Amniotic stem cell (primary cell): ENCODE measurements at places on chromosomes 2 and 18.

DNA sequence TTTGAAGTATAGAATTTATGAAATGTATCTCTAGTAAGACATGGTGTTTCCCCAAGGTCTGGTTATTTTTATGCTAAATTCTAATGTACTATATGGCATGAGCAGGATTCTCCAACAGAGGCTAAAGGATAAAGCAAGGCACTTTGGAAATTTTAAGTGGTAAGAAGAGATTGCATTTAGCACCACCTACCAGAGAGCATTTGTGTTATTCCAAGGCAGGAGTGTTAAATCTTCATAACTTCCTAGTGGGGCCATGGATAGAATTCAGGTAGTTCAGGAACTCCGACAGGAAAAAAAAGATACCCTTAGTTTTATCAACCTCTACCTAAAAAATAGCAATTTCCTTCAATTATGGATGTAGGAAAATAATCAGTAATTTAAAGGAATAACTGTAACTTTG lies 497.4 kb upstream of the CRIM1 start:
- no peak for DNase-seq

- DNase-seq: no peak
Measured at GRCh38 chr18:77529492-77530176, 280.0 kb downstream of the GALR1 start.

GRCh38 chr2:179443180-179443579 lies 178.5 kb upstream of the SESTD1 start:
- DNase-seq: no peak

DNA sequence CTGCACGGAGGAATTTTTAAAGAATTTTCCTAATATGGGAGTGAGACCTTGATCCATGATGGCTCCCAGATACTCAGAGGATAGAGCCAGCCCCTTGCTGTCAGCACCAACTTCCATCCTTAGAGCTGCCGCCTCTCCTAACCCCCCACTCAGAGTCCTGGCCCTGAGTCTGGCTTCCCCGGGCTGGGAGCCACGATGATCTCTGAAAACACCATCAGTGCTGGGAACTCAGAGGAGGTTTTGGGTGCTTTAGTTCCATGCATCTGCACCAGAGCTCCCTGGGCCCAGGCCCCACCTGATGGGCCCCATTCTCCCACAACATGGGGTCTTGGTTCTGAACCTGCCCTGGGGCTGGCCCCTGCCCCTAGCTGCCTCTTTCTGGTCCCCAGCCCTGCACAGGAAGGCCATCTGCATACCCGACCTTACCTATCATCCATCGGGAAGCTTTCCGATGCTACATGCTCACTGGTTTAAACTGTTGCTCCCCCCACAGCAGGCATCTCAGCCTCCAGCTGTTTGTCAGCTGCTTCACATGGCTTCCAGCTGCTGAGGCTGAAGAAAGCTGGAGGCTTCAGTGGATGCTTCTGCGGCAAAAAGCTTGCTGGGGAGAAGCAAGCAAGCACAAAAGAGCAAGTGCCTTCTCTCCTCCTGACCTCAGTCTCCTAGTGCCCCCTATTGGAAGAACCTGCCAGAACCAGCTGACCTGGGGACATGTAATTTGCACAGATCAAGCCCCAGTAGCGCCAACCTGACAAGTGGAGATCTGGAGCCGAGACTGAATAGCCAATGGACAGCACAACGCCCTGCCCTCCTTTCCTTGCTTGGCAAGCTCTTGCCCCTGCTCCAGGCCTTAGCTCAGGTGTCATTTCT lies 24.2 kb upstream of the RHOB start:
- DNase-seq: no peak

DNA sequence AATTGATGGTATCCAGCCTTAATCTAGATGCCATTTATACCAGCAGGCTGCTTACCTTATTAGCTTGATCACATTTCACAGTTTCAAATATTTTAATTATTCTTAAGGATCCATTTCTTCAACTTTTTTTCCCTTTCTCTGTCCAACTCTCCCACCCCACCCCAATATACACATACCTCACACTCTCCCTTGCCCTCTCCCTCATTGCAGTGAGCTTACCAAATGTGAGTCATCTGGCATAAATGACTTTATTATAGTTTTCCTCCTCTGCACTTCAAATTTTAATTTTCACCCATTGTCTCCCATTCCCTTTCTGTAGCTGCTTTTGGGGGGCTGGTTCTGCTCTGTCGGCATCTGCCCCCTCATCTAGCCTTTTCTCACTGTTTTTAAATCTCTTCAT lies 12.9 kb downstream of the HTR2B start:
- DNase-seq: no peak

DNA sequence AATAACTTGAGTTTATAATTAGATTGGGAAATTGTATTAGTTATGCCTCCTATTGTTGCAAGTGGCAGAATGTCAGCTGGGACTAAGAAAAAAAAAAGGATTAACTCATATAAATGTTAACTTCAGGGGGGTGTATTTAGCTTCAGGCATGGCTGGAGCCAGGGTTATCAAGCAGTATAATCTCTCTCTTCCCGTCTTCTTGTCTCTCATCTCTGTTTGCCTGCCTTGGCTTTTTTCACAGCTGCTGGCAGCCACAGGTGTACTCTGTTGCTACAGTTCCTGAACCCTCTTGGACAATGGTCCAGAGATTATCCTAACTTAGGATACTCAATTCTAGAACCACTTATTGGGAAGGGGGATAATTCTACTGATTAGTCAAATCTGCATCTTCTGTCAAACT lies 370.7 kb upstream of the MEX3C start:
- no peak for DNase-seq
